Stimulated activated CD4-positive, alpha-beta T cell treated with anti-CD3 and anti-CD28 coated beads, Interleukin-15, amount 100 ng/mL, for 1 hour (primary cell): ENCODE measurements at places on chromosomes 12 and 14.

- no peak for DNase-seq
Measured at GRCh38 chr14:82602794-82603193, 1069.1 kb upstream of the SEL1L start.

DNA sequence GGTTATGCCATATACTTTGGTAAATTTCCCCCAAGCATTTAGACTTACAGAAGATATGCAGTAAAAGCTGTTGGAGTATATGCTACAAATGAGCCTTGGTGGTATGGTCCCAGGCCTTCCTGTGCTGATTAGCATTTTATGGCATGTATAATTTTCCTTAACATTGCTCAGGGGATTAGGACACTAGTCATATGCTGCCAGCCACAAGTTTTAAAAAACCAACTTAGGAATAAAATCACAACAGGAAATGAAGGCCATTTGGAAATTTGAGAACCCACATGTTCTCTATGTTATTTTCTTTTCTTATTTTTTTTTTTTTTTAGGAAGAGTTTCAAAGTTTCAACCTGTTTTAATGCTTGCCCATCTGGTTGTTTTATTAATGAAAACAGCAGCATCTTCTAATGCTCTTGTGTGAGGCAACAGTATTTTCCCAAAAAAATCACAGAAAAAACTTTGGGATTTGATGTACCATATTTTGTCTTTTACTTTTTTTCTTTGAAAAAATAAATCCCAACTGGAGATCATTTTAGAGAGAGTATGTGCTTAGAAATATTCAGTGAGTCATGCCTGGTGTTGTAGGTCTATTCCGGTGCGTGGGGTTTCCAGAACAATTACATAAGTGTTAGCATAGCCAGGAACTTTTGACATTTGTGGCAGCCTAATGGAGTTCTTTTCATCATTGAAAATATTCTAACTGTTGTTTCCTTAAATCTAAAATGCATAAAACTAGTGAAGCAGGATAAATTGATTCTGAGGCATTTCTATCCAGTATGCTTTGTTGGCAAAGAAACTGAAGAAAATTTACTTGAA lies 21.7 kb upstream of the DUSP6 start:
- no peak for DNase-seq

GRCh38 chr14:51500776-51501175 lies 150.9 kb upstream of the FRMD6 start:
- DNase-seq: no peak

DNA sequence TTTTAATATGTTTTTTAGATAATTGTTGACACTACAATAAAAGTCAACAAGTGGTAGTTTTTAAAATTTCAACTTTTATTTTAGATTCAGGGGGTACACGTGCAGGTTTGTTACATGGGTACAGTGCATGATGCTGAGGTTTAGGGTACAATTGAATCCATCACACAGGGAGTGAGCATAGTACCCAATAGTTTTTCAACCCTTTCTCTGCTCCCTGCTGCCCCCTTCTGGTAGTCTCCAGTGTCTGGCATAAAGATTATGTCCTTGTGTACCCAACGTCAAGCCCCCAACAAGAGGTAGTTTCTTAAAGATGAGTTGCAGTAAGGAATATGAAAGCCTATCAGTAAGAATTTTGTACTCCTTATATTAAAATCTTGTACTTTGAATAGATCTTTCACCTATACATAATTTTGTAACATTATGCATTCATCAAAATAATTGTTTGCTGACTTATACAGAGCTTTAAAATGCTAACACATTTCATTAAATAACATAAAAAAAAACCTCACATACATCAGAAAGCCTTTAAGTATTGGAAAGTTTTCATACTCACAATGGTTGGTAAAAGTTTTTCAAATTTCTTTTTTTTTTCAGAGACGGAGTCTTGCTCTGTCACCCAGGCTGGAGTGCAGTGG lies 5.4 kb upstream of the RALGAPA1 start:
- DNase-seq: peak; percentile 45

- DNase-seq: no peak
Measured at GRCh38 chr14:37587881-37588666, 7.0 kb downstream of the FOXA1 start.

DNA sequence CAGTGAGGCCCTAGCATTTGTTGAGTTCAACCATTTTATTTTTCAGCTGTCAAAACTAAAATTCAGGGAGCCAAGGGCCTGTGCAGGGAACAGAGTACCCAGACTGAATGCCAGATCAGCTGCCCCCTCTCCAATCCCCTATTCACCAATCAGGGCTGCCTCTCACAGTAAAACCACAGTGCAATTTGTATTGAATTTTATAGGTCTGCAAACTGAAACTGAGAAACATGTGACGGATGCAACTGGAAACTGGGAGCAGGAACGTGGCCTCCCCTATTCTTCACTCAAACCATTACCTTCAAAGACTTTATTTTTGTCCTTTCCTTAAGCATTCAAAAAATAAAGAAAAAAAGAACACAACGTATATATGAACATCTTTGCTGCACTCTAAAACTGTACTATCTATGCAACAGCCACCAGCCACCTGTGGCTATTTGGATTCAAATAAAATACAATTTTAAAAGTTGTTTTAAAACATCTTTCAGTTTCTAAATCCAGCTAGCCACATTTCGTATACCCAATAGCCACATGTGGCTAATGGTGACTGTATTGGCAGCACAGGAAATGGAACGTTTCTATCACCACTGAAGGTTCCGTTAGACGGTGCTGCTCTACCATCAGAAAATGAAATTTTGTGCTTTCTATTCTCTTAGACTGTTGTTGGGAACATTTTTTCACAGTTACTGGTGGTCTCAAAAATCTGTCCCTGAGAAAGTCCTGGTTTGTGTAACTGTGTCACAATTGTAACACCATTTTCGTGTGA lies 371.3 kb upstream of the FAR2 start:
- DNase-seq: no peak
